Daoy (cell line): ENCODE measurements at places on chromosomes 11 and 22.

DNA sequence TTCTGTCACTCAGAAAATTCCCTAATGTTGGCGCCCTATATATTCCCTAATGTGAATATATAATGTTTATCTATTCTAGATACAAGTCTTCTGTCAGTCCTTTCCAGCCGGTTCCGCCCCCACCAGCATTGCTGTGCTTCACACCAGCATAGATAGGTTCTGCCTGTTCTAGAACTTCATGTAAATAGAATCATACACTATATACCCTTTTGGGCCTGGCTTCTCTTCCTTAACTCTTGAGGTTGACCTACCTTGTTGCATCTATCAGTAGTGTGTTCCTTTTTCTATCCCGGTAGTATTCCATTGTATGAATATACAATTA lies 34.6 kb downstream of the OTOG start:
- DNase-seq, result no peak

DNA sequence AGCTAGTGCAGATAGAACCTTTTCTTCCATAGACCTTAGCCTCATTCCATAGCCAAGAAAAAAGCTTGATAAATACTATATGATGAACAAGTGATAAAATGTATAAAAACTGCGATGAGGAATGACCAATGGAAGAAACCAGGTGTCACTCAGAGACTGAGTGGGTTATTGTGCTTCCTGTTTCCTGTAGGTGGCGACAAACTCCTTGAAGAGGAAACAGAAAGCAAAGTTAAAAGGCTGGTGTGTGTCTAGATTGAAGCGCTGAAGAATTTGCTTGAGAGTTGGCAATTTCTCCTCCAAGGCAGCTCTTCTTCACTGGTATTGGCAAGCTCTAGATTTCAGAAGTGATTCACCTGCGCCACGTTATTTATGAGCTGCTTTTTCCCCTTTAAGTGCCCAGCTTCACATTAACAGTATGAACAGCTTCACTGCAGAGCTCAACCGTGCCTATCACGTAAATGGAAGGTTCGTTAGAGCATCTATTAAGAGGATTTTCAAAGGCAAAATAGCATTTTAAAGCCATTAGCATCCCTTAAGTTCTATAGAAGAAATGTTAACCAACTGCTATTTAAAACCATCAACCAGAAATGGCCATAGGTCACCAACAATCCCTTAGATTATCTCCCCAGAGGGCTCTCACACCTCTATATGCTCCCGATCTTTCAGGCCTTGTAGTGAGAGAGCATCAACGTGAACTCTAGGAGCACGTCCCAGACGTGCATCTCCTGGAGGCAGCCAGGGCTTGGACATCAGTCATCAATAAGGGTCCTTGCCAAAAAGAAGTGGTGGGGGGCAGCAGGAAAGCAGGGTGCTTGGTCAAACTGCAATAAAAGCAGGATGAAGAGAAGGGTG lies 179.4 kb downstream of the CADM1 start:
- peak; percentile 54 for DNase-seq

GRCh38 chr22:32916025-32916424 lies 114.5 kb downstream of the TIMP3 start:
- no peak for DNase-seq

- DNase-seq, result peak; percentile 36
Observed at GRCh38 chr11:18706330-18707243, 8.0 kb downstream of the TMEM86A start.

DNA sequence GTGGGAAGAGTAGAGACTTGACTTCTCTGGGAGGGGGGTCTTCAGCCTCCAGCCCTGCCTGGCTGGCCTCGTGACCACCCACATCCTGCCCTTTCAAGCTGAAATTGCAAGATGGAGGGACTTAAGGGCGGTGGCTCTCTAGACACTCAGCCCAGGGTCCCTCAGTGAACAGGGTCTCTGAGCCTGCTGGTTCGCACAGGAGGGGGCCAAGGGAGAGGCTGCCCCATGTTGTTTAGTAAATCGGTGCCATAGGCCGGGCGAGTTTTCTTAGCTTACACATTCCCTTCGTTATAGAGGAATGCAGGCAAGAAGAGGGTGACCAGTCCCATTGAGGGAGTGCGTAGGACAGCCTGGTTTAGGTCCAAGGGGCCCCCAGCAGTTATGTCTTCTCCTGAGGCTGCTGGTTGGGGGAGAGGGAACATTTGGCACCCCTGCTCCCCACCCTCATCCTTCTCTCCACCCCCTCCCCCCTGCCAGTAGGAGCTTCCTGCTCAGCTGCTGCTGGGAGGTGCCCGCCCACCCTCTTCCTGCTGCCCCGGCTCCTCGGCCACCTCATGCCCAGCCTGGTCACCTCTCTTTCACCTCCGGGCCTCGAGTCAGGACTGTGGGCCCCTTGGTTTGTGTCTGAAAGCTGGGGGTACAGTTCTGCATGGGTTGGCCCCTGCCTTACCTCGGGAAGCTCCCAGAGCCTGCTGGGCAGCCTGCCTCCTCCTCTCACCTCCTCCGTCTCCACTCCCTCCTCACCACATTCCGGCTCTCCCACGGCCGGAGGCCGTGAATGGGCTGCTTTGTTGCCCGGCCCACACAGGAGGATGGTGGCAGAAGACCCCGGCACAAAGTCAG lies 3.9 kb downstream of the FRMD8 start:
- peak; percentile 50 for DNase-seq

- DNase-seq, result no peak
Observed at GRCh38 chr11:113274713-113275582, 39.4 kb upstream of the TTC12 start.
